ENCODE measurements at places on chromosomes 11 and 22.

DNA sequence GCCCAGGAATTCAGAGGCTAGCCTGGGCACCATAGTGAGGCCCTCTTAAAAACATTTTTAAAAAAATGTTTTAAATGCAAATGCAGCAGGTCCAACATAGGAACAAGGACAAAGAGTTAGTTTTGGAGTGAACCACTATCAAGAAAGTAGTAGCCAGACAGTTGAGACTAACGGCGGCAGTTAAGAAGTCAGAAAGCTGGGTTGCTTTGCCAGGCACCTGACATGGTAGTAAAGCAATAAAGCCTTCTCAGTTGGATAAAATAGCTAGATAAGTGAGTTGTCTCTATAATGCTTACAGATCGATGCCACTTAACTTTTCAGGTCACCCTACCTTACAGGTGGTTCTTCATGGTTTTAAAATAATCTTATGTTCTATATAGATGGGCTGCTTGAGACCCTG is 16.9 kb upstream of the DDX17 start:
- DNase-seq, result no peak

- no peak for DNase-seq
Measured at GRCh38 chr11:44575962-44576361, 10.5 kb downstream of the CD82 start.

DNA sequence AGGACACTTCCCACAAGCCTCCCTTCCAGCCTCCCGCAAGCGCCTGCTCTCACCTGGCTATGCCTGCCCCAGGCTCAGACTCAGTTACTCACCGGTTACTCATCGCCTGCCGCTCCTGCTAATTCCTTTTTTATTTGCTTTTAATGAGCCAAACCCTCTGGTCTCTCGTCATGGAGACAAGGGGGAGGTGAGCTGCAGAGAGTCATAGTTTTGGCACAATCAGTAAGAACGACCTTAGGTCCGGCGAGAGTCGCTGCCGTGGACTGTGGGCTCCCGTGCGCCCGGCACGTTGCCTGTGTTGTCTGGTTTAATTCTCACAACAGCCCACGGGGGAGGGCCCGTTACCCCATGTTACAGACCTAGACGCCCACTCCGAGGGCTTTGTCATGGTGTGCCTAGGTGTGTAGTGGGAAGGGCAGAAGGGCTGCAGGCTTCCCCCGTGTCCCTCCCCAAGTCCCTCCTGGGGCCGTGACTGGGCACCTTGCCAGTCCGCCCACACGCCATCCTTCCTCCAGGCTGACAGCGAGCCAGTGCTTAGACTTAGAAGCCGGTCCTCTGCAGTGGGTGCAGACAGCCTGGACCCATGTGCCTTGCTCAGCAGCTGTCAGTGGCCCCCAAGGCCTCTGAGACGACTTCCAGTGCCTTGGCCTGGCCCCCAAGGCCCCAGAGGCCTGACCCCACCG is 42.2 kb downstream of the WNT7B start:
- DNase-seq, result no peak

DNA sequence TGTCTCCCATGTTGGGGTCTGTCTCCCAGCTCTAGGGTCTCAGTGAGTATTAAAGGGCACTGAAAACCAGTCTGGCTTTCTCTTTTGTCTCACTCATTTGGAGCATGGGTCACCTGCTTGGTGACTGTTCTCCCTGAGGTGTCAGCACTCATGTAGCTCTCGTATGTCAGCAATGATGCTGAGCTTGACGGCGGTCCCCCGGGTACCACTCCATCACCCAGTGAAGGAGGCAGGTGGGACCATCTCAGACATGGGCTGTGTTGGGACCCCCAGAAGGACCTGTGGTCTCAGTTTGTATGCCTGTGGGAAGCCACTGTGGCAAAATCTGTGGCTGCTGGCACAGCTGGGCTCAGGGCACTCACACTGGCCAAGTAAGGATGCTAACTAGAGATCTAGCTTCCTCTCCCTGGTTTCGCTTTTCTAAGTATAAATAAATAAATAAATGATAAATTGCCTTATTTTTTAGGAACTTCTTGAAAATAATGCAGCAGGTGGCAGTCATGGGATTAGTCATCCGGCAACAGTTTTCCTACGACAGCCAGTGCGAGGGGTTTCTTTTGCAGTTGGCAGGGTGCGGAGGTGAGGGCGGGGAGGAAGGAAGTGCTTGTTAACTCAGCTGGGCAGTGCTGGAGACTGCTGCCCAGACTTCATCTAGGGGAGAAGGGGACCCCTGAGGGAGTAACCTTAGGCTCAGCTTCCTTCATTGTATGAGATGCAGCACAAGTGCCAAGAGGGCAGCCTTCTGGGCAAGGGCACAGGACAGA is 48.8 kb downstream of the OSBP2 start:
- DNase-seq, result peak; percentile 3

DNA sequence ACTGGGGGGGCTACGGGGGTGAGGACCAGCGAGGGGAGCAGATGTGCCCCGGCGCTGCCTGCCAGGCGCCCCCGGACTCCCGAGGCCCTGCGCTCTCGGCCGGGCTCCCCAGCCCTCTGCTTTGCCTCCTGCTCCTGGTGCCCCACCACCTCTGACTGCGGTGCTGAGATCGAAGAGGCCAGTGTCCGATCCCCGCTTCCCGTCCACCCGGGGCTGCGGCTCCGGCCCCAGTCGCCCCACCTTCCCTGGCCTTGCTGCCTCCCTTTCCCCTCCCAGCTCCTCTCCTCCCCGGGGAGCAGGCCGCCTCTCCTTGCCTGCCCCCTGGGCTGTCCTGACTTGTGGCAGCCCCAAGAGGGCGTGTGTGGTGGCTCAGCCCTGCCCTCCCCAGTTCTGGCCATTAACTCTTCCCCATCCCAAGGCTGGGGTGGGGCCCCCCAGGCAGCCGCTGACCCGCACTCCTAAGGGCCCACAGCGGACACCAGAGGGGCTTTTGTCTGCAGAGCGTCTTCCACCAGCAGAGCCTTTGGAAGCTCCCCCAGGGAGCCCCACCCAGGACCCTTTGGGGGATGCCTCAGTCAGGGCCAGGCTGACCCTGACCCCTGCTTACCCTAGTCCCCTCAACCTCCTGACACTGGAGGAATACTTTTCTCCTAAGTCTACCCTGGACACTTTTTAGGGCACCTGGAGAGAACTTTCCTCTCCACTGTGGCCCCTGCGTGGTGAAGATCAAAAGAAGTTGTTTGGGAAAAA is 16.6 kb downstream of the RTN4RL2 start:
- DNase-seq, result peak; percentile 22

Data from bone marrow (tissue), 2 donors.